ENCODE measurements at places on chromosomes 6 and 20.

GRCh38 chr6:75149696-75150095 is 56.2 kb downstream of the COL12A1 start:
- DNase-seq: no peak
- no peaks in the 10 kb centered on the region for H3K27me3 ChIP-seq
- no peaks in the 10 kb centered on the region for H3K36me3 ChIP-seq
- H3K4me3 ChIP-seq: no peak overlapping the region
- H3K27ac ChIP-seq: peak overlapping the region; percentile 35

GRCh38 chr20:19427913-19428312 is 215.5 kb downstream of the SLC24A3 start:
- H3K36me3 ChIP-seq: no peaks in the 10 kb centered on the region
- H3K27ac ChIP-seq: no peak overlapping the region
- DNase-seq: no peak
- H3K4me3 ChIP-seq: no peak overlapping the region
- no peaks in the 10 kb centered on the region for H3K4me1 ChIP-seq

- peak within 1 kb of the TSS; percentile 85 for H3K27ac ChIP-seq
- peaks cover 44% of the 10 kb centered on the region for H3K4me1 ChIP-seq
- peak within 1 kb of the TSS; percentile 69 for H3K4me3 ChIP-seq
- peaks cover 23% of the 10 kb centered on the region for H3K27me3 ChIP-seq
Measured at GRCh38 chr20:50690650-50691572, at the start of gene RIPOR3. Gene RIPOR3, minus strand, starts transcription at chr20:50691542. Its CDS starts 414 bp downstream, at chr20:50691128.

DNA sequence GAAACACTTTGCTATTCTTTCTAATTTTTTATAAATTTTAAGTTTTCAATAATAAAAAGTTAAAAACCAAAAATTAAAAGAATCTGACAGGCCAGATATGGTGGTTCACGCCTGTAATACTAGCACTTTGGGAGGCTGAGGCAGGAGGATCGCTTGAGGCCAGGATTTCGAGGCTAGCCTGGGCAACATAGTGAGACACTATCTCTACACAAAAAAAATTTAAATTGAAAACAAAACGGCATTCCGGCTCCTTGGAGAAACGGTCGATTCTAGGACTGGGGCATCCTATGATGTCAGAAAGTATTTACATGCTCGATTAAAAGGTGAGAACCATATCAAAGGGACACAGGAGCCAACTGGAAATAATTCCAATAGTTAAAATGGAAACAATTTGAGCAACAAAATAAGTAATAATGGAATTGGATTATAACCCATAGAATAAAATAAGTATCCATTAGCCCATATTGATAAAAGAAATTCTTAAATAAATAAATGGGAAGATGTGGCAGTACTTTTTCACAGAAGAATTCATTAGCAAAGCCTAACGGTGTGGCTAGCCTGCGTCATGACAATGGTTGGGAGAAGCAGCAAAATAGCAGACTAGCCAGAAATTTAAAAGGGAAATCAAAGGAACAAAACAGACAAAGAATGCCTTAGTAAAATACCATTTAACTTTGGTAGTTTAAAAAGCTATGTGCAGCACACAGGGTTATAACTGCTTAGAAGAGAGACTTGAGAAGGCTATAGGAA is 21.3 kb downstream of the HLA-E start:
- H3K27ac ChIP-seq: peak overlapping the region; percentile 22
- no peak for DNase-seq
- no peaks in the 10 kb centered on the region for H3K36me3 ChIP-seq
- no peaks in the 10 kb centered on the region for H3K27me3 ChIP-seq
- H3K4me1 ChIP-seq: peaks cover 16% of the 10 kb centered on the region
- no peak overlapping the region for H3K4me3 ChIP-seq

GRCh38 chr20:64083378-64083803 is 807 bp downstream of the LKAAEAR1 start:
- H3K36me3 ChIP-seq: no peaks in the 10 kb centered on the region
- H3K4me1 ChIP-seq: peaks cover 45% of the 10 kb centered on the region
- H3K27me3 ChIP-seq: peaks cover 39% of the 10 kb centered on the region
- peak overlapping the region; percentile 73 for H3K4me3 ChIP-seq

DNA sequence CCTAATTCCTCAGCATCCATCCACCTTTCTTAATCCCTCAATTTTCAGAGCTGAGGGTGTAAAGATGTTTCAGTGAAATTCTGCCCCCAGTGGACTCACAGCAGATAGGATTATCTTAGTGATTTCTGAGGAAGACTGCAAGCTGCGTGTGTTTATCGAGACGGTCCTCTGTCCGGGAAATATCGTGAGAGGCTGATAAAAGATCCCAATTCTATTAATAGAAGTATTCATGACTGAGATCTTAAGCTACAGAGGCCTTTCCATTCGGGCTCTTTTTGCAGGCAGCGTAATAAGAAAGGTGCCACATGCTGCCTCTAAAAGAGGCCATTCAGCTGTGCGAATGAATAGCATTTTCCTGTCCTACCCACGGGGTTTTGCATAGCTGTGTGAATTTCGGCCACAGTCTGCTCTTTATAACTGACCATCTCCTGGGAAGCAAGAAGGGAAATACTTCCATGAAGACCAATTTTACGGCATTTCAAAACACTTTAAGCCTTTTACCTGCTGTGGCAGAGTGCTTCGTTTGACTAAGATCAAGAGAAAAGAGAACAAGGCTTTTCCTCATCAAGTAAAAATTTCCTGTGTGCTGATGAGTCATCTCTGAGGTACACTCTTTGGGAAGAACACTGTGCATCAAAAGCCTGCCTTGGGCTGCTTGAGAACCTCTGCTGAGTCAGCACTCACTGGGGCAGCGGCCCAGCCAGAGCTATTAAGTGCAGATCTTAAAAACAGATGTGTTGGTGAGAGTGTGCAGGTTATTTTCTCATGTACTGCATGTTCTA is 208.8 kb downstream of the ARHGAP18 start:
- peak overlapping the region; percentile 54 for H3K27ac ChIP-seq
- peaks cover 84% of the 10 kb centered on the region for H3K4me1 ChIP-seq
- no peak overlapping the region for H3K4me3 ChIP-seq
- no peaks in the 10 kb centered on the region for H3K27me3 ChIP-seq

- H3K27ac ChIP-seq: no peak overlapping the region
- H3K36me3 ChIP-seq: no peaks in the 10 kb centered on the region
- no peaks in the 10 kb centered on the region for H3K4me1 ChIP-seq
- no peaks in the 10 kb centered on the region for H3K27me3 ChIP-seq
- DNase-seq: no peak
Measured at GRCh38 chr6:118017301-118017848, 110.3 kb downstream of the SLC35F1 start.
